ENCODE measurements at places on chromosomes 1 and 21.

DNA sequence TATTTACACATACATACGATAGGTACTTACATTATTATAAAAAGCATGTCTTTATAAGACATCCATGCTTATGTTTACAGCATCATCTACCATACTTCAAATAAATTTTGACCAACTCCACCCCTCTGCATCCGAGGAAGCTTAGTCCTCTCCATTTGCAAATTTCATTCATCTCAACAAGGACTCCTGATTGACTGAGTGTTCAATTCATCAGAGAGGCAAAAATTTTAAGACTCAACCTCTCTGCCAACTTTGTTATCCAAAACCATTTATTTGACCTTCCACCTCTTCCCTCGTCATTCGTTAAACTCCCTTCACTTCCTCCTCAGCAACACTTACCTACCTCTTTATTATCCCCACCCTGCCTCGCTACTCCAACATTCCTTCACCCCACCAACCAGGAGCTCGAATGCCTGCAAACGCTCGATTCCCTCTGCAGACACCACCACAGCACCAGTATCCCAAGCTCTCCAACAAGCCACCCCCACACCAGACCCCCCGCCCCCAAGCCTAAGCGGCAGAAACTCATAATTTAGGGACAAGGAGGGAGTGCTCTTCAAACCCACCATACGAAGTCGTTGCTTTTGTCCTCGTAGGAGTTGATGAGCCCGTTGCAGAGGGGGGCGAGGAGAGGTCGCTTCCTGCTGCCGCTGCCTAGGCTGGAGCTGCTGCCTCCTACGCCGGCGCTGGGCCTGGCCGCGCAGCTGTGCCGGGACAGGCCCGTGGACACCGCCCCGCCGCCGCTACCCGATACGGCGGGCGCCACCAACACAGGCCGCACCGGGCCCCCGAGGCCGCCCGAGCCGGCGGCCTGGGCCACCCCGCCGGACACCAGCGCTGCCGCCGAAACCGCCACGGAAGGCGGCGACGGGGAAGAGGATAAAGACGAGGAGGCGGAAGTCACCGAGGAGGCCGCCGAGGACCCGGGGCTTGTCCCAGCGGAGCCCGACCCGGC is 803 bp downstream of the COP1 start:
- peak; percentile 25 for DNase-seq

DNA sequence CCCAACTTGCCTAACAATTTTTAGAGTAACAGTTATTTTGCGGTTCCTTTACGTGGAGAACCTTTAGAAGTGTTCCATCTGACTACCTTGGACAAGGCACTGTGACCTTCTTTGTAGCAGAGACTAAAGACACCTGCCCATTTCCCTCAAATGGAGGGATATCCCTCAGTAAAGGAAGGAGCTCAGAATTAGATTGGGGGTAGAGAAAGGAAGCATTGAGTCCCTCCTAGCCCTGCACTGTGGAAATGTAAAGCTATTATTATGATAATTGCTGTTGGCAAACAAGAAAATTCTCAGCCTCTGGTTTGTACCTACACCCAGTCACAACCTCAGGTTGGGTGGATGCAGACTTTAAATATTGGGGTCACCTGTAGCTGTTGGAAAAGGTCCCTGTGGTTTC is 72.6 kb upstream of the MACF1 start:
- DNase-seq = no peak

- DNase-seq = no peak
Measured at GRCh38 chr1:89538361-89538760, 13.7 kb downstream of the LRRC8B start.

DNA sequence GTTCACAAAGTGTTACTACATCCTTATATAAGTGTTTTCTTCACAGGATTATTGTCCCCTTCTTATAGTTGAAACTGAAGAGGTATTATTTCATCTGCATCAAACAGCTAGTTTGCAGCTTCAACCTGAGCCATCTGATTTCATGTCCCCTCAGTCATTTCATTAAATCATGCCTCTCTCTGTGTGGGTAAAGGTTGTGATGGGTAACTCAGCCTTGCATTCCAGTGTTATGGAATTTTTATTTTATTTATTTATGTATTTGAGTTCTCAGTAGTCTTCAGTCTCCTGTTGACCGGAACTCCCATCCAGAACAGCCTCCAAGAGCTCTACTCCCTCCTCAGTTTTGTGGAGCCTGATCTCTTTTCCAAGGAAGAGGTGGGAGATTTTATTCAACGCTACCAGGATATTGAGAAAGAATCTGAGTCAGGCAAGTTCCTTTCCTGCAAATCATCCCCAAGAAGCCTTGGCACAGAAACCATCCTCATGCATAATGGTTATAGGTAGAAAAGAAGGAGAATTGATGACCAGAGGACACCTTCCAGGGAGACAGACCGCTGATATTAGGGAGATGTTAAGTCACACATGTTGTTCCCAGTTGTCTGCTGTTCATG is 21.8 kb downstream of the CHD1L start:
- DNase-seq = no peak

DNA sequence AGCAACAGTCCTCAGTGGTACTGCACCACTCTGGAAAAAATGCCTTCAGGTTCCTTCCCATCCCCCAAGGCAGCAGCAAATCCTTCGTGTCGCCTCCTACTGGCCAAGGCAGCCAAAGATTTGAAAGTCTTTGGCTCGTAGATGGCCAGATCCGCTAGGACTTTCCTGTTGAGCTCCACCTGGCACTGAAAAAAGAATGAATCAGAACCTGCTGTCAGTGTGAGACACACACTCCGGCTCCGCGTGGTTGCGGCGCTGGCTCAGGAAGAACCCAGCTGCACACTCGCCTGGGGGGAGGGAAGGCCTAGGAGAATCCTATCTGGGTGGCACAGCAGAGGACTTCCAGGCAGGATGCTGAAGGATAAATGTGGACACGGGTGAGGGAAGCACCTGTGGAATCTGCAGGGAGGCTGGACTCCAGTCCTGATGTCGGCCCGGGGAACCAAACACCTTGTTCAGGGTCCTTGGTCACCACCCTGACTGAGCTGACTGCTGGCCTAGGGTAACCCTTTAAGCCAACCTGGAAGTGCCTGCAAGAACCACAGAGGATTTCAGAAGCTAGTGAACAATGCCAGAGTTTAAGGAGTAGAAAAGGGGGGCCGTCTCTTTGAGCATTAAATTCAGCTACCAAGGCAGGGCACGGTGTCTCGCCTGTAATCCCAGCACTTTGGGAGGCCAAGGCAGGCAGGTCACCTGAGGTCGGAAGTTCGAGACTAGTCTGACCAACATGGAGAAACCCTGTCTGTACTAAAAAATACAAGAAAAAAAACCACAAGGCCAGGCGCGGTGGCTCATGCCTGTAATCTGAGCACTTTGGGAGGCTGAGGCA is 3.2 kb upstream of the CCNL2 start:
- no peak for DNase-seq

DNA sequence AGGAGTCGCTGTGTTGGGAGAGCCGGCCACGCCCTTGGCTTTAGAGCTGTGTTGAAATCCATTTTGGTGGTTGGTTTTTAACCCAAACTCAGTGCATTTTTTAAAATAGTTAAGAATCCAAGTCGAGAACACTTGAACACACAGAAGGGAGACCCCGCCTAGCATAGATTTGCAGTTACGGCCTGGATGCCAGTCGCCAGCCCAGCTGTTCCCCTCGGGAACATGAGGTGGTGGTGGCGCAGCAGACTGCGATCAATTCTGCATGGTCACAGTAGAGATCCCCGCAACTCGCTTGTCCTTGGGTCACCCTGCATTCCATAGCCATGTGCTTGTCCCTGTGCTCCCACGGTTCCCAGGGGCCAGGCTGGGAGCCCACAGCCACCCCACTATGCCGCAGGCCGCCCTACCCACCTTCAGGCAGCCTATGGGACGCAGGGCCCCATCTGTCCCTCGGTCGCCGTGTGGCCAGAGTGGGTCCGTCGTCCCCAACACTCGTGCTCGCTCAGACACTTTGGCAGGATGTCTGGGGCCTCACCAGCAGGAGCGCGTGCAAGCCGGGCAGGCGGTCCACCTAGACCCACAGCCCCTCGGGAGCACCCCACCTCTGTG is 4.7 kb downstream of the C1orf35 start:
- no peak for DNase-seq

DNA sequence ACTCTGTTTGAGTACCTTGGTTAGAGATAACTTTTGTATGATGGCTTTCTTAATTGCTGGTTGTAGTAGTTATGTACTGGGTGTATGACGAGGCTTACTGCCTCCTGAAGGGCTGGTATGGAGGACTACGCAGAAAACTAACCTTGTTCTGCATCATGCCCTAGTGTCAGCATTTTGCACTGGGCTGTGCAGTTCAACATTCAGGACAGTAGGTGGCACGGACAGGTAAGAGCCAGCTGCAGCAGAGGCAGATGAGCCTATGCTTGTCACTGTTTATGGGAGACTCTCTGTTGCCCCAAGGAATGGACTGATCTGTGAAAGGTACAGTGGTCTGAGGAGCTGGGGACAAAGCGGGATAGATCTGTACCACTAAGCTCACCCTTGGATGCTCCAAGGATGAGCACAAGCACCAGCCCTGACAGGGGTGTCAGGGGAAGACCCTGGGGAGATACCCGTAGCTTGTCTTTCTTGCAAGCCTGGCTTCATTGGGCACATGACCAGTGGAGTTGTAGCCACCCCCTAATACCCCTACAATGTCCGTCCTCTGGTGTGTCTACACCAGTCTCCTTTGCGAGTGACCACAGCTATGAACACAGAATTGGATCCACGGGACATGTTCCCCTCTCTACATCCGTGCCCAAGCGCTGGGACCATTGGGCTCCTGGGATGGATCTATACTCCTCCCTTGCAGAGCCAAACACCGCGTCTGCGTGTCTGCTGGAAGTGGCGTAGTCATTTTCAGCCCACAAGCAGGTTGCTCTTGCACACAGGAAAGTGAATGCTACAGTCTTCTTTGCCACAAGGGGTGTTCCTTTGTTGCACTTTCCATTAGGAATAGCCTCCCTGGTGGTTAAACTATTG is 51.1 kb upstream of the CFHR3 start:
- no peak for DNase-seq

DNA sequence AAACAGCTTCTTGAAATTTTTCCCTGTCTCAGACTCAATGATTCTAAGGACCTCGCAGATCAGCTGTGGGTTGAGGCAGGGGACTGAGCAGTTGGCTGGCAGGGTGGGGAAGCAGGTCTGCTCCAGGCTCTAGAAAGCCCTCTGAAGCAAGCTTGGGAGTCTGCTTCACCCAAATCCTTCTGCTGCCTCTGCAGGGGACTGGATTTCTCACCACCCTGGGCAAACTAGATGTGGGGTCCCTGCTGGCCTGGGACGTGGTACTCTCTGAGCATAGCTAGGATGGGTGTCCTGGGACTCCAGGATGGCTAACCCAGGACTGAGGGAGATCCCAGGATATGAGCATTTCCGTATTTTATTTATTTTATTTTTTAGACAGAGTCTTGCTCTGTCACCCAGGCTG is 89.3 kb downstream of the LAMC2 start:
- no peak for DNase-seq

DNA sequence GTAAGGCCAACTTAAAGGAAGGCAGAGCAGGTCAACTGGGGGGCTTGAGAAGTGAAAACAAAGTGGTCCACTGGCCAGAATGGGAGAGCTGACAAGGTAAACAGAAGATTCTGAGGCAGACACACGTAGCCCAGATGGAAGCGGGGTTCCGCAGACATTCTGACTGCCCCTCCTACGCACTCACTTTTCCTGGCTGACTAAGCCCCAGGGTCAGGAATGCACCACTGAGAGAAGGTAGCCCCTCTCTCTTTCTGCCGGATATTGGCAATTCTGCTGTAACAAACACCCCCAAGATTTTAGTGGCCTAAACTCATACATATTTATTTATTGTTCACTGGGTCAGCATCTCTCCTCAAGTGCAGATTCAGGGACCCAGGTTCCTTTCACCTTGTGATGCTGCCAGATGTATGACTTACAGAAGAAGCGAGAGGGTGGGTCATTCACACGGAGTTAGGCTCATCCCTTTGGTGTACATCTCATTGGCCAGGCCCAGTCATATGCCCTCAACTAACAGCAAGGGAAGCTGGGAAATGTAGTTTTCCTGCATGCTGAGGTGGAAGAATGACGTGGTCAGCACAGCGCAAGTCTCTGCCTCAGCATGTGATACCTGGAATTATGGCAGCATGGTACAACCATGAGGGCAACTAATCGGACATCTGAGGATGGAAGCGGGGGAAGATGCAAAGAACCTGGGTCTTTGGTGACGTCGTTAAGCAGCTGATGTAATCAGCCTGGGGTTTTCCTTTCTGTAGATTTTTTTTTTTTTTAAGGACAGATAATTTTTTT is 43.4 kb upstream of the MRPS6 start:
- DNase-seq = peak; percentile 2

GRCh38 chr1:233998891-233999290 is 94.4 kb downstream of the SLC35F3 start:
- no peak for DNase-seq

GRCh38 chr1:21344750-21345443 is 54.6 kb upstream of the ECE1 start:
- DNase-seq = no peak

DNA sequence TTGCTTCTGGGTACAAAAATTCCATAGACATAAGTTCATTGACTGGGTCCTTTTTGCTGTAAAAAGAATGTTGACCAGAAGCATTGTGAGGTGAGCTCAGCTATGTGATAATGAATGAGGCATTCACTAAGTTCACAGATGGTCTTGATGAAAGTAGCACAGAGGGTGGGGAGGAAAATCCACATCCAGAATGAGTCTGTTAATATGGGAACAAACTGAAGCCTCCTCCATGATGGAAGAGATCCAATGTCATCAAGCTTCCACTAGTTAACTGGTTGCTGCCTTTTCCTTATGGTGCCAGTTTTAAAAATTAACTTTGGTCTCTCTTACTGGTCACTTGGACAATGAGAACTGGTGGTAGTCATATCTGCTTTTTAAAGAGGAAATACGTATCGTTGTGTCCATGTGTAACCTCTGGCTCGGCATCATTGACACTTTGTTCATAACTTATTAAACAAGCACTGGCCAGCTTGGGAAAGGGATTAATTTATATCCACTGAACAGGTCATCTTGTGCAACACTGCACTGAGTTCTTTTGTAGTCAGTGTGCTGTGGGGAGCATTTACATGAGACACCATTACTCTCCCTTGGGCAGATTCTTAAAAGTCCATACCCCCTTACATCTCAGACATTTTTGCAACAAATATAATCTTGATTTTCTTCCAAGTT is 88.6 kb downstream of the ADAMTS1 start:
- DNase-seq = no peak

DNA sequence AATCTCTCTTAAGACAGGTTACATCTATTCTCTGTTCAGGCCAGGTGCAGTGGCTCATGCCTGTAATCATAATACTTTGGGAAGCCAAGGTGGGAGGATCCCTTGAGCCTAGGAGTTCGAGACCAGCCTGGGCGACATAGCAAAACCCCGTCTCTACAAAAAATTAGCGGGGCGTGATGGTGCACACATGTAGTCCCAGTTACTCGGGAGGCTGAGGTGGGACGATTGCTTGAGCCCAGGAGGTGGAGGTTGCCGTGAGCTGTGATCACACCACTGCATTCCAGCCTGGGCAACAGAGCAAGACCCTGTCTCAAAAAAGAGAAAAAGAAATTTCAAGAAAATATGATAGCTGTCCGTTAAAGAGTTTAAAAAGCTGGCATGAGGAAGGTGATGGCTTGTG is 43.0 kb downstream of the UBE4B start:
- DNase-seq = no peak

DNA sequence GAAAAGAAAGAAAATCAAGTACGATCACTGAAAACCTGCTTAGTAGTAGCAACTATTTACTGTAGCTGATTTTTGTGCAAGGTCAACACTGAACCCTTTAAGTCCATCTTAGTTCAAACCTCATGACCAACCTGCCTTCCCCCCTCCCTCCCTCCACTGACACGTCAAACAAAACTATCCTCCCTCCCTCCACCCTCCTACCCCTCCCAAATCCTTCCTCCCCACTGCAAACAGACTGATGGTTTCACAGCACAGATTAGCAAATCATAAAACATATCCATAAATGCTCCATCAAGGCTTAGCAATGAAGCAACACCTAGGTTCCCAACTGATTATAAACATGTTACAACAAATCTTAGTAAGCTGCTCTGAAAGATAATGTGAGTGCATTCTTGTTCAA is 164.3 kb upstream of the GREM2 start:
- DNase-seq = no peak
